IPS-NIHi11 (cell line): ENCODE measurements at places on chromosomes 5 and 9.

- DNase-seq, result no peak
Measured at GRCh38 chr9:9951556-9952160, 661.1 kb downstream of the PTPRD start.

DNA sequence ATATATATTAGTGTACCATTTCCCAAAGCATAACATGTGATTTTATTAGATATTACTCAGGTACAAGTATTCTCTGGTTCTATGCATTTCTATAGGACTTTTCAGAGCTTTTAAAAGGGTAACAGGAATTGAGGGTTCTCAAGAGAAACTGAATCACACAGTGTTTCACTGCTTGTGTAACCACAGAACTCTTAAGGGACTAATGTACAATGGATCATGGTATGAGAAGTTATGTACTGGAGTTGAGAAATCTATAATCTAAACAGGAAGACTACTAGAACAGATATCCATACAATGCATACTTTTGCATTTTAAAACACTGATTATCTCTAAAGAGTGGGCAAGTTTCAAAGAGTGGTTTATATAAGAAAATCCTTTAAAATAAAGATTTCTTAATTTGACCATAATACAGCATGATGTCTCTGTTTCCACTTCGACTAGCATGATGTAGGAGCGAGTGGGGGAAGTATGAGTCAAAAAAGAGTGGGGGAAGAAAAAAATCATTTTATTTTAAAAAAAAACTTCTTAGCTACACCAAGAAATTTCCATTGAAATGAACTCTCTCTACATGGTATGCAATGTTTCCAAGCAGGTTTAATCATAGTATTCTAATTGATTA is 183.5 kb downstream of the RFX3 start:
- DNase-seq, result no peak

- peak; percentile 51 for DNase-seq
Measured at GRCh38 chr9:109355564-109356297, 34.9 kb upstream of the EPB41L4B start.

DNA sequence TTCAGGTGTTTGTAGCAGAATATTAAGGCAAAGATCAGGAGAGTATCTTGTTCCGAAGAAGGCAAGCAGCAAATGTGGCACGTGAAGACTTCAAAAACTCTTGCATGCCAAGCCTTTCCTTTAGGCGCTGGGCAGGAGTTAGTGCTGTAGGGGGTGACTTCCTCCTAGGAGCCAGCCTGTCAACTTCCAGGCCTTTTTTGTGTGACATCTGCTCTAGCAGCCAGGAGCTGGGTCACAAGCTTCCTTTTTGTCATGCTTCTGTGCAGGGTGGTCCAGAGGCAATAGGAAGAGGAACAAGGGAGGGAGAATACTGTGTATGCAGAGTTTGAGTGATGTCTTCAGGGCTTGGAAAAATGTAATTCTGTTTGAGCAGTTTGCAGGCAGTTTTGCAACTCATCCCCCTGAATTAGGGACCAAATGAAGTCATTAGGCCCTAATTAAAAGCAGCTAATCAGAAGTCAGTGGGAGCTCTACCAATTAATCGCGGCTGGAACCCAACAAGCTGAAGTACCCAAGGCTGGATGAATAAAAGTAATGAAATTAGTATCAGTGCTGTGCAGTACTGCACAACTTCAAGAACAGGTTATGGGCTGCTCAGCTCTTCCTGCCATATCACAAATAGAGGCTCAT is 53.5 kb downstream of the TLR4 start:
- no peak for DNase-seq

DNA sequence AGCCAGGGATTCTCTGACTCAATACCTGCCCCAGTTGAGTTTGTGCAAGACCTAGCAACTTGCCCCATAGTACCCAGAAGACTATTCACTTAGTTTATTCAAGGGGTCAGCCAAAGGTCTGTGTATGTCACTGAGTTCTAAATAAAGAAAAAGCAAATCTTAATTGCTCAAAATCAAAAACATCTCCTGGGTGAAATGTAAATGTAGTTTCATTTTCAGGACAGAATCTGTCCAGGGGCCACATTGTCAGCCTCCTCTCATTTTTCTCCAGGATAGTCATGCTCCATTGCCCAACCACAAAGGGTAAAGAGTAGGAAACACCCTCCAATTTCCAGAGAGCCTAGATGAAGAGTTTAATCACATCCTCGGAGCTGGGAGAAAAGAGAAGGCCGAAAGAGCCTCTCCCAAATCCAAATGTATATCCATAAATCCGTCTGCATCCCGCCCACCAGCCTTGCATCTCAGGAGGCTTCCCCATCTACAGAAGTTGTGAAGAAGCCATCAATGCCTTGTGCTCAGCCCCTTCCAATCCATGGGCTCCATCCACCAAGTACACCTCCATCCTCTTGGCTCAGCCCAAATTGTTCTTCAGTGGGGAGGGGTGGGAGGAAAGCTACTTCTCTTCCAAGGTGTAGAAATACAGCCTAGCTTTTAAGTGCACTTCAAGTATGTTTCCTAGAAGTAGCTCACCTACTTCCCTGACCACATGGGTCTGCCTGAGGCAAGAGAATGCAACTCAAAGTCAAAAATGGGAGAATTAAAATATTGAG is 26.9 kb downstream of the ADAM19 start:
- no peak for DNase-seq

DNA sequence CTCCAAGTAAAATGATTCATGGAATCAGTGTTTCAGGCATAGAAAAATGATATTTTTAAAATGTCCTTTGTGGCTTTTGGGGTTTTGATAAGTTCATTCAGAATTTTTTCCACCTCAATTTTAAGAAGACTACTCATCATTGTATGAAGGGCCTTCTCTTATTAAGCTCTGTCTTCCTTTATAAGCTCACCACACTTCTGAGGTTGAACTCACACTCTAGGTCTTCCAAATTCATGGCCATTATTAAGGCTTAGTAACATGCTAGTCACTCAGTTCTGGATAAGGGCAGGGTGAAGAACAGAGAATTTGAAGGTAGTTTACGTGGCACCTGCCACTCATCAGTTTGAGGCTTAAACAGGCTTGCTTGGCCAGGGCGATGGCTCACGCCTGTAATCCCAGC is 4.2 kb downstream of the MELK start:
- DNase-seq, result no peak

DNA sequence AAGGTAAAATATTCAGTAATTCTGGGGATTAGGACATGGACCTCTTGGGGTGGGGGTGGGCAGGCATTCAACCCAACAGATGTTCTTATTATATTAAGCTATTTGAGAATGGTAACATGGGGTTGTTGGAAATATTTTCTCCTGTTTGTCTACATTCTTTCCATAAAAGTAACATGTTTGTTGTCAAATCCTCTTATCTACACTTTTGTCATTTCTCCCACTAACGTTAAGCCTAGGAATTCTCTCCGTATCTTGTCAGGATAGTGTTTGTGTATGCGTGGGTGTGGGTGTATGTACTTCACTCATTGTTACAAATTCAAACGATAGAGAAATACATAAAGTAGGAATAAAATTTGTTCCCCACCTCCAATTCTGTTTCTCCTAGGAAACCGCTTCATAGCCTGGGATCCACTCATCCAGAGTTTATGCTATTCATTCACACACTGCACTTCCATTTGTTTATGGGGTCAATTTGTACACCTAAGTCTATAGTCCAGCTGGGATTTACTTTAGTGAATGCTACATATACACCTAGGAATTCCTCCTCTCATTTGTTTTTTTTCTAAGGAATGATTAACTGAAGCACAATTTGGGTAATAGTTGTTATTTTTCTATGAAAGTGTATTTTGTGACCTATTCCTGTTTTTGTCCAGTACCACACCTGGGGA is 216.8 kb downstream of the DCP2 start:
- no peak for DNase-seq

GRCh38 chr9:137299203-137299565 is 2.9 kb downstream of the NRARP start:
- no peak for DNase-seq

GRCh38 chr5:178067755-178068154 is 45.6 kb upstream of the N4BP3 start:
- no peak for DNase-seq

DNA sequence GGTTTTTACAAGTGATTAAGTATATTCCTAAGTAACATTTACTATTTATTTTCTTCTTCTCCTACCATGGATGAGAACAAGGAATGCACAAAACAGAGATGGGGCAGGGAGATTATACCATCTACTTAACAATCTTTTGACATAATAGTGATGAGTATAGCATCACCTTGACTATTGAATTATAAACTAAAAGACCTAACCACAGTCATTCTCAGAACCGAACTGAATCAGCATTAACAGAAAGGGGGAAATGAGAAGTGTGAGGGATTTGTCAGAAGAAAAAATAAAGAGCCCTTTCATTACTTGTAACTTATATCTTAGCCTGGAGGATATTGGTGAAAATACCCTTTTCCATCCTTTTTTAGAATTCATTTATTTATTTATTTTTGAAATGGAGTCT is 21.9 kb downstream of the OR2Y1 start:
- no peak for DNase-seq

GRCh38 chr9:107907255-107907654 is 417.7 kb upstream of the KLF4 start:
- no peak for DNase-seq

GRCh38 chr5:170496662-170497028 is 7.2 kb upstream of the KCNIP1 start:
- DNase-seq, result no peak

DNA sequence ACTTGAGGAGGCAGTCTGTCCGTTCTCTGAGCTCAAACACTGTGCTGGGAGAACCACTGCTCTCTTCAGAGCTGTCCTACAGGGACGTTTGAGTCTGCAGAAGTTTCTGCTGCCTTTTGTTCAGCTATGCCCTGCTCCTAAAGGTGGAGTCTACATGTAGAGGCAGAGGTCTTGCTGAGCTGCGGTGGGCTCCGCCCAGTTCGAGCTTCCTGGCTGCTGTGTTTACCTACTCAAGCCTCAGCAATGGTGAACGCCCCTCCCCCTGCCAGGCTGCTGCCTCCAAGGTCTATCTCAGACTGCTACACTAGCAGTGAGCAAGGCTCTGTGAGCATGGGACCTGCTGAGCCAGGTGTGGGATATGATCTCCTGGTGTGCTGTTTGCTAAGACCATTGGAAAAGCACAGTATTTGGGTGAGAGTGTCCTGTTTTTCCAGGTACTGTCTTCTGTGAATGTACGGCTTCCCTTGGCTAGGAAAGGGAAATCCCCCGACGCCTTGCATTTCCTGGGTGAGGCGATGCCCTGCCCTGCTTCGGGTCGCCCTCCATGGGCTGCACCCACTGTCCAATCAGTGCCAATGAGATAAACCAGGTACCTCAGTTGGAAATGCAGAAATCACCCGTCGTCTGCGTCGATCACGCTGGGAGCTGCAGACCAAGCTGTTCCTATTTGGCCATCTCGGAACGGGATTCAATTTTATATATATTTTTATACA is 58.5 kb downstream of the CNTRL start:
- peak; percentile 23 for DNase-seq

GRCh38 chr5:93705896-93706295 is 35.5 kb downstream of the POU5F2 start:
- no peak for DNase-seq

DNA sequence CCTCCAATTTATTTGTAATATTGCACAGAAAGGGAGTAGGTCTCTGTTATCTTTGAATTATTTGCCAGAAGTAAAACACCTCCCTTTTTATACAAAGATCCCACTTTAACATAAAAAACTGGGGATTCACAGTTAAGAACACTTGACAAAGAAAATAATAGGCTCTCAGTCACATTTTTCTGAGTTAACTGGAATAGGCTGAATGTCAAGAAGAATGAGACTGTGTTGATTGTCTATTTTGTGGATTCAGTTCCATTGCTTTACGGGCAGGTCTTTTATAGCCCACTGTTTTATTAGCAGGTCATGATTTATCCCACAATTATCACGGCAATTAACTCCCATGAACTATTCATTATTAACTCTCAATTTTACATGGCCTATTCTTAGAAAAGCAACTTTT is 427.4 kb downstream of the CTNND2 start:
- DNase-seq, result no peak

DNA sequence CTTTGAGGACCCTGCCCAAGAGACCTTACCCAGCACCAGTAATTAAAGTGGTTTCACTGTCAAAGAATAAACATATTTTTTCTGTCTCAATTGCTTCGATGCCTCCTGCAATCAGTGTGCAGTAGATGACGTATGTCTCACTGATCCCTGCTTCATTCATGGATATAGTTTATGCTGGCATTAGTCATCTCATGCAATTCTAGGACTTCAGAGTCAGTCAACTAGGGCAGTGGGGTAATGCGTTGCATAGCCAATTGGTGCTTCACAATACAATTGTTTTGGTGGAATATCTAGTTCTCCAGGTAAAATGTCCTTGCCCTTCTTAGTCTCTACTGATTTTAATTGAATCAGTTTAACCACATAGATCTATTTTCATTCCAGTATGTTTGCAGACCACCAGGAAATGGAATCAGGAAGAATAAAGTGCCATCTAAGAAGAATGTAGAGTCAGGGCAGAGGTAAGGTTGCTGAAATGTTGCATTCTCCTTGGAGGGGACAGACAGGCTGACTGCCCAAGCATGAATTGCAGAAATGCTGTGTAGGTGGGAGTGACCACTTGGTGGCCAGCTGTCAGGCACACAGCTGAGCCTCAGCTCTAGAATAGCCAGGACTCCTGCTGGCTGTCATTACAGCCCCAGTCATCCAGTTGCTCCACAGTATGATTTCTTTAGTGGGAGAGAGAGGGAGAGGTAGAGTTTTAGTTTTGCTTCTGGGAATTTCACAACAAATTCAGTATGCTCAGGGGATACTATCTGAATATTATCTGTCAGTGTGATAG is 73.5 kb upstream of the MEGF10 start:
- no peak for DNase-seq

DNA sequence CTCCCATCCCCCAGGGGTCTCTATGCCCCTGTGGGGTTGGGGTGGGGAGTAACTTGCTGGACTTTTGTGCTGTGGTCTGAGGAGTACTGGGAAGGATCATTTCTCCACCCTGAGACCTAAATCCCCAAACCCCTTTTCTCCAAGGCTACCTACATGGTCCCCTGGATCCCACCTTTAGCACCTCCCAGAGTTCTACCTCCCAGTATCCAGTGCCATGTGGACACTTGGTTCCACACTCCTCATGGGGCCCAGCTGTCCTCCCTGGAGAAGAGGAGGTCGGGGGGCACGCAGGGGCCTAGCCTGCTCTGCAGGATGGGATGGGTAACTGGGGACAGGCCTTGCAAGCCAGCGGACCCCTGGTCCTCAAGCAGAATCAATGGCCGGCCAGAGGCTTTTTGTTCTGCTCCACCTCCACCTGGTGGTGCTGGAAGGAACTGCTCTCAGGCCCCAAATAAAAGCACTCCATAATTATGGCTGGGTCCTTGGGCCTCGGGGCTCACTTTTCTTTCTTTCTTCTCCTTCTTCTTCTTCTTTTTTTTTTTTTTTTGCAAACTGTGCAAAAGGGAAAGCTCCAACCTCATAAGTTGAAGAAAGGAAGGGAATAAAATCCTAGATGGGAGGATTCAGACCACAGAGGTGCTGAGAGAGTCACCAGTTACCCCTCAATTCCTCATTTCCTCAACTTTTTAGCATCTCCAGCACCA is 68.4 kb downstream of the PSD2 start:
- peak; percentile 90 for DNase-seq

GRCh38 chr5:18420711-18421110 is 786.5 kb downstream of the TAF11L14 start:
- DNase-seq, result no peak
